ENCODE measurements at places on chromosomes 6 and 20.

DNA sequence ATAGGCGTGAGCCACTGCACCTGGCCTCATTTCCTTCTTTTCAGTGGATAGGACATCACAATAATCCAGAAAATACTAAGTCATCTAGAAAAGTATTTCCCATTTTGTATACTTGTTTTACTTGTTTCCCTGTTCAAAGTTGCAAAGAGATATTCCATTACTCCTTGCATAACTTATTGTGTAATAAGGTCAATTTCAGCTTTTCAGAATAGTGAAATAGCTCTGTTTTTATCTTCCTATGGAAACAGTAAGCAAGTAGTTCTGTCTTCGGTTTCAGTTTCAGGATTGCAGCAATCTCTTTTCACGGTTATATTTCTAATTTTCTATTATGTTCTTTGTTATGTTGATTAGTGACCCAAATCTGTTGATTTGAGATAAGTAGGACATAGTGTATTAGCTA lies 6.0 kb downstream of the STX11 start:
- no peaks in the 10 kb centered on the region for H3K27me3 ChIP-seq
- H3K4me3 ChIP-seq = no peak overlapping the region
- no peak overlapping the region for H3K27ac ChIP-seq
- no peaks in the 10 kb centered on the region for H3K36me3 ChIP-seq

DNA sequence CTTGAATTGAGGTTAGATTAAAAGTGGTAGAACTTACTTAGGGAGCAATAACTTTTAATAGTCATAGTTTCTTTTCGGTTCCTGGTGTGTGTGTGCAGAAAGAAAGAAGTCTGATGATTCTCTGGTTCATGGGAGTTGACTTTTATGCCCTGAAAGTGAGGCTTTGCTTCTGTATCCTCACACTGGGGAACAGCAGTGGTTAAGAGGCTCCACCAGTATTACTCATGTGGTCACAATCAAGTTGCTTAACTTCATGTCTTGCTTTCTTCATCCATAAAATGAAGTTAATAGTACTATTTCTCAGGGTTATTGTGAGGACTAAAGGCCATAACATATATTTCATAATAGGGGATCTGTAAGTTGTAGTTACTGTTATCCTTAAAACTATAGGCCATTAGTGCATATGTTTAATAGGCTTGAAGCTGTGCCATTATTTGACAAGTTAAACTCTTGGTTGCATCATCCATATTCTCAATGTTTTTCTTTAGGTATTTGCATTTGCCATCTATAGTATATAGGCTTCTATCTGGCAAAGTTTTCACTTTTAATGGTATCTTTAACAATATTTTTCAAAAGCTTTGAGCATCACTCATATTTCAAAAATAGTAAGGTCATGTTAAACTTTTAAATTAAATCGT lies 262.4 kb downstream of the PLCB1 start:
- no peak overlapping the region for H3K4me3 ChIP-seq
- no peak overlapping the region for H3K27ac ChIP-seq
- H3K27me3 ChIP-seq = no peaks in the 10 kb centered on the region
- no peaks in the 10 kb centered on the region for H3K36me3 ChIP-seq
- no peaks in the 10 kb centered on the region for H3K4me1 ChIP-seq

DNA sequence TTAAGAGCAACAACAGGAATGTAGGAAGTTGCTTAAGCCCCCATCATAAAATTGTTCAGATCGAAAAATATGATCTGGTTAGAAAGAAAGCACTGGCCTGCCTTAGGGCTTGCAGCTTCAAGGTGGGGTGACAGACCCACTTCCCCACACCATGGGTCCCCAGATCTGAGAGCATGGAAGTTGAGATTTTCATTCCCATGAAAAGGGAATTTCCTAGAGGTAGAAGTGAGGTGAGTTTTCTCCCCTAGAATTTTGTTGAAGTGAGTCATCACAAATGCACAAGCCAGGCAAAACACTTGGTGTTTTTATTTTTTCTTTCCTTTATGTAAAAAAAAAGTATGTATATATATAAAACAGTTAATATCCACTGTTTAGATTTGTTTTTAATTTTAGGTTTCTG lies 213.6 kb upstream of the SUPT3H start:
- peak overlapping the region; percentile 45 for H3K27ac ChIP-seq
- H3K4me3 ChIP-seq = no peak overlapping the region
- H3K4me1 ChIP-seq = no peaks in the 10 kb centered on the region
- no peaks in the 10 kb centered on the region for H3K36me3 ChIP-seq

DNA sequence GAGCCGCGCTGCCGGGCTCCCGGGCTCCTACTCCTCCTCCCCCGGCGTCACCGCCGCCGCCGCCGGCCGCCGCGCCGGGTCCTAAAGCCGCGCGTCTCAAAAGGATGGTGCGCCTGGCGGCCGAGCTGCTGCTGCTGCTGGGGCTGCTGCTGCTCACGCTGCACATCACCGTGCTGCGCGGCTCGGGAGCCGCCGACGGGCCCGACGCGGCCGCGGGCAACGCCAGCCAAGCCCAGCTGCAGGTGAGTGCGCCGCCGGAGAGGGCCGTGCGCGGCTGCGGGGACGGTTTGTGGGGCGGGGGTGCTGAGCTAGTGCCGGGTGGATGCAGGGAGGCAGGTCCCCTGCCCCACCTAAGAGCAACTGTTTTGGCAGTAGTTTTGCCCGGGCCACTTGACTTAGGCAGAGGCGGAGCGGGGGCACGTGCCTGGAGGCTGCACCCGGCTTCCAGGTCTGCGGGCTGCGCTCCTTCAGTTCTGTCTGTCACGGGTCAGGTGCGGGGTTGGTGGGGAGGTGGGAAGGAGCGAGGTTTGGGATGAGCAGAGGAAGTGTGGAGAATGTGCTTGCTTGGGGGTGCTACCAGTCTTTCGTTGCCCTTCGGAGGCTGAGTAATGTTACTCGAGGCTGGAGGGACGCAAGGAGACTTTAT lies 722 bp downstream of the ISM1 start:
- no peaks in the 10 kb centered on the region for H3K4me1 ChIP-seq
- DNase-seq = peak; percentile 31
- H3K36me3 ChIP-seq = no peaks in the 10 kb centered on the region
- H3K4me3 ChIP-seq = peak overlapping the region; percentile 46

DNA sequence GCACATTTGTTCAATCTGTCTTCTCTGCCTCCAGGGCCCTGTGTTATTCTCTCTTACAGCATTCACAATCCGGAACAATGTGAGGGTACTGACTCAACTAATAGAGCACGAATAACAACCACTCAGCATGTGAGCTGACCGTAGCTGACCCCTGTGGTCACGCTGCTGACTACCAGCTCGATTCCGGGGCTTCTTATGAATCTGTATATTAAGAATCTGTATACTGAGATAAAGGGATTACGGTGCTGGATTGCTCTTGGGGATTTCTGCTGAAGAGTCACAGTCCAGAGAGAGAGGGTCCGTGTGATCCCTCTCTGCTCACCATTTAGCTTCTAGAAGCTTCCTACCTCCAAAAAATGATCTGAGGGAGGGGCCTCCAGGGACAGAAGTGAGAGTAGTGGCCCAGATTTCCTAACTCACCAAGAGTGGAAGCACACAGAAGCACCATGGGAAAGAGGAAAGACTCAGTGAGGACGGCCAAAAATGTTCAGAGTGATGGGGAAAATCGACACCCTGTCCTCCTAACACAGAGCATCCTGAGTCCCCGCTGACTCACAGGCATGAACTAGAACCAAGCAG lies 156.2 kb downstream of the THBS2 start:
- no peak overlapping the region for H3K27ac ChIP-seq
- no peaks in the 10 kb centered on the region for H3K4me1 ChIP-seq
- no peak for DNase-seq
- H3K27me3 ChIP-seq = no peaks in the 10 kb centered on the region
- H3K4me3 ChIP-seq = no peak overlapping the region

DNA sequence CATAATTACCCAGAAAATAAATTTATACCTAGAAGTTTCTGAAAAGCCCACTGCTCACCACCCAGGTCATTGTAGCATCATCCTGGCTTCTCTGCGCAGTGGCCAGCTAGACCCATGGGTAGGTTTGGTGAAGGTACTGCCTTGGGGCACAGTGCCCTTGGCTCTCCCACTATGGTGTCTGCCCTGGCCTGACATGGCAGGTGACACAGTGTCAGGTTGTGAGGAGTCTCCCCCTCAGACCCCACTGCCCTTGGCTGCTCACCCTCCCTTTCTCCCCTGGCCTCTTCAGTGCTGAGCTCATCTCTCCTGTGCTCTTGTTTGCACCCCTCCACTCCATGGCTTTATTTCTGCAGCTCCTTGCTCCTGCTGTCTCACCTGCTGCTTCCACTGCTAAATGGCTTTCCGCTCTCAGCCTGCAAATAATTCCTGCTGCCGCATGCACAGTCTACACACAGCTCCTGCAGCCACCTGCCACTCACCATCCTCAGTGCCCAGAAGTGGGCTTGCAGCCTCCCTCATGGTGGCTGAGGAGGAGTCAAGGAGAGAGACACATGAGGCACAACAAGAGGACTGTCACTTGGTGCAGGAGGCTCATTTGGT lies 313.4 kb upstream of the MOCS1 start:
- no peaks in the 10 kb centered on the region for H3K4me1 ChIP-seq
- H3K27me3 ChIP-seq = no peaks in the 10 kb centered on the region
- H3K36me3 ChIP-seq = no peaks in the 10 kb centered on the region
- no peak overlapping the region for H3K27ac ChIP-seq

DNA sequence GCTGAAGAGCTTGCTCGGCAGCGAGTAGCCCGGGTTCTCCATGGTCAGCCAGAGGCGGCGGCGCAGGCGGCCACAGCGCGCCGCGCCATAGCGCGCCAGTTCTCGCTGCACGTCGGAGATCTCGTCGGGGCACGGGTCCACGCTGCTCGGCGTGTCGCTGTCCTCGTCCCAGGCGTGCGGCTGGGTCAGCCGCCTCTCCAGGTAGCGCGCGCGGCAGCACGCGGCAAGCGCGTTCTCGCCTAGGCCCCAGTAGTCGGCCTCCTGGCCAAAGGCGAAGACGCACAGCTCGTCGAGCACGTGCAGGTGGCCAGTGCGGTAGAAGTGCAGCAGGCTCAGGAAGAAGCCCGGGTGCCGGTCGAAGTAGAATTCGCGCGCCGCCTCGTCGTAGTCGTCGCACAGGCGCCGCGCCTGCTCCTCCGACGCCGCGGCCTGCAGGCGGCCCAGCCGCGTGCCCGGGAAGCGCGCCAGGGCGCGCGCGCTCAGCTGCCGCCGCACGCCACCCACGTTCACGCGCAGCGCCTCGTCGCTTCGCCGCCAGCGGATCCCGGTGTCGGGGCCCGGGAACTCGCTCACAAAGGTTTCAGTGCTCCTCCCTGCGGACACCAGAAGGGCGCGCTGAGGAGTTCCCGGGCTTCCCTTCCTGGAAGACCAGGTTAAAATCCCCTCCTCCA lies 2.7 kb downstream of the KCNS1 start:
- H3K4me1 ChIP-seq = no peaks in the 10 kb centered on the region
- no peaks in the 10 kb centered on the region for H3K36me3 ChIP-seq
- H3K27me3 ChIP-seq = peaks cover 17% of the 10 kb centered on the region
- no peak overlapping the region for H3K4me3 ChIP-seq
- no peak overlapping the region for H3K27ac ChIP-seq

GRCh38 chr20:3916364-3916763 lies 27.2 kb downstream of the PANK2 start:
- H3K4me1 ChIP-seq = no peaks in the 10 kb centered on the region
- no peak overlapping the region for H3K27ac ChIP-seq

- H3K4me3 ChIP-seq = no peak overlapping the region
- no peaks in the 10 kb centered on the region for H3K4me1 ChIP-seq
- H3K27ac ChIP-seq = no peak overlapping the region
- no peaks in the 10 kb centered on the region for H3K27me3 ChIP-seq
Observed at GRCh38 chr6:8375916-8376315, 59.4 kb downstream of the SLC35B3 start.

- H3K4me3 ChIP-seq = no peak overlapping the region
- peak; percentile 22 for DNase-seq
- H3K4me1 ChIP-seq = no peaks in the 10 kb centered on the region
- no peaks in the 10 kb centered on the region for H3K36me3 ChIP-seq
Observed at GRCh38 chr20:1108437-1108920, 9.9 kb upstream of the PSMF1 start.

- no peaks in the 10 kb centered on the region for H3K4me1 ChIP-seq
- no peaks in the 10 kb centered on the region for H3K27me3 ChIP-seq
- no peak overlapping the region for H3K27ac ChIP-seq
- no peak overlapping the region for H3K4me3 ChIP-seq
Observed at GRCh38 chr6:37565267-37566110, 65.8 kb upstream of the CCDC167 start.

GRCh38 chr6:75402296-75402695 lies 91.3 kb downstream of the FILIP1 start:
- H3K27me3 ChIP-seq = no peaks in the 10 kb centered on the region
- H3K27ac ChIP-seq = peak overlapping the region; percentile 48
- H3K36me3 ChIP-seq = no peaks in the 10 kb centered on the region

GRCh38 chr20:7692478-7692877 lies 247.8 kb downstream of the HAO1 start:
- no peak for DNase-seq
- H3K36me3 ChIP-seq = no peaks in the 10 kb centered on the region
- no peaks in the 10 kb centered on the region for H3K4me1 ChIP-seq
- H3K4me3 ChIP-seq = no peak overlapping the region
- no peak overlapping the region for H3K27ac ChIP-seq

DNA sequence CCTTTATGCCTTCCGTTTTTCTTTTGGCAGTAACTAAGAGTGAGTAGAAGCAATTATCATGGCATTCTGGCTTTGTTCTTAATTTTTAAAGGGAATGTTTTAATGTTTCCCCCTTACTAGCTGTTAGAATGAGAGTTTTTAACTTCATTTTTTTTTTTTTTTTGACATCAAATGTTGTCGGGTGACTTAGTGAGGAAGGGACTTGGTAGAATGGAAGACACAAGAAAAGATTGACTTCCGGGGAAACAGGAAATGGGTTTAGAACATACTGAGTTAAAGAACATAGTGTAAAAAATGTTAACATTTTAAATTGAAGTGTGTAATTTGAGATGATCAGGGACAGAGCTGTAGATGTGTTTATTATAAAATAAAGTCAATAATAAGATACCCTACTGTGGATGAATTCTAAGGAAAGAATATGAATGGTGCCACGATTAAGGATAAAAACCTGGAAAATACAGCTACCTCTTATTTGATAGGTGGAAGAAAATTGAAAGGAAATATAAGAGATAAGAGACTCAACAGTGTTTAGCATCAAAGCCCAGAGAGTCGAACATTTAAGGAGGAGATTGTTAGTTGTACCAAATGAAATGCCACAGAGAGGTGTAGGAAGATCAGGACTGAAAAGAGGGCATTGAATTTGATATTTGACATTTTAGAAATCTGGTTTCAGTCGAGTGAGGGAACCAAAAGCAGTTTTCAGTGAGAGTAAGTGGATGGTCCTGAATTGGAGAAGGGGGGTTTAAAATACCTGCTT lies 9.4 kb downstream of the HSF2 start:
- H3K27ac ChIP-seq = no peak overlapping the region
- no peaks in the 10 kb centered on the region for H3K36me3 ChIP-seq
- no peaks in the 10 kb centered on the region for H3K27me3 ChIP-seq
- DNase-seq = no peak
- H3K4me1 ChIP-seq = no peaks in the 10 kb centered on the region
- no peak overlapping the region for H3K4me3 ChIP-seq

- H3K4me1 ChIP-seq = no peaks in the 10 kb centered on the region
- H3K27me3 ChIP-seq = no peaks in the 10 kb centered on the region
- H3K4me3 ChIP-seq = peak overlapping the region; percentile 41
- H3K36me3 ChIP-seq = no peaks in the 10 kb centered on the region
- H3K27ac ChIP-seq = peak overlapping the region; percentile 90
Observed at GRCh38 chr6:32255199-32256153, 31.6 kb upstream of the NOTCH4 start.

GRCh38 chr6:149254253-149254652 lies 63.3 kb upstream of the TAB2 start:
- H3K27ac ChIP-seq = no peak overlapping the region
- no peaks in the 10 kb centered on the region for H3K4me1 ChIP-seq
- no peaks in the 10 kb centered on the region for H3K36me3 ChIP-seq

Measured in uterus (tissue), 4 donors.